Karpas-422 (cell line): ENCODE measurements at places on chromosomes 6 and 20. TPM values are rescaled to one million over a fixed set of nuclear protein-coding genes. Genes with fewer than 3 reads are reported as not detected.
A peak's percentile ranks its signal among the peaks of the same experiment; 100 is the strongest.

DNA sequence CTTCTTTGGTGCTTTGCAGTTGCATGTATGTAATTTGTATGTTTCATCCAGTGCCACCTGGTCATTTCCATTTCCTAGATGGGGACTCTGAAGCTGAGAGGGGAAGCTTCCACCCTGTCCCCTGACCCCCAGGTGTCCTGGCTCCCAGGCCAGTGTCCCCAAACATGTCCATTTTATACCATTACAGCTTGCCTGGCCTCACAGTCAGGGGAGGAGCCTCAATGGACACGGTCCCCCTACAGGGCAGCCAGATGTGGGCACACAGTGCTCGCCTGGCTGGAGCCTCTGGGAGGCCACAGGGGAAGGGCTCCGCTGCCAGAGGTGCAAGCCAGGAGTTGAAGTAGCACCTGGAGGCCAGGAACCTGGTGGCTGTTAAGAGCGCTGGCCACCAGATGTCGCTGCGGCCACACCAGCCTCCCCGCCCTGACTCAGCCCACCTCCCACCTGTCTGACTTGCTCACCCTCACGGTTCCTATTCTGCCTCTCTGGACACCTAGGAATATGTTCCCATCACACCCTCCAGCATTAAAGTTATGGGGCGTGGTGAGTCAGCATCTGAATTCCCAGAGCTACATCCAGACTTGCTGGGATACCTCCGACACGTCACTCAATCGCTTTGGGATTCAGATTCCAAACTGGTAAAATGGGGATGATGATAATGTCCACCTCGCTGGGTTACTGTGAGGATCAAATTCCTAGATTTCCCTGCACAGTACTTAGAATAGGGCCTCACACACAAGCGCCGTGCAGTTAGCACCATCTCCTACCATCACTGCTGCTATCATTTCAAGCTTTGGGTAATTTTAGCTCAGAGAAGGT is 107.4 kb downstream of the SULF2 start:
- H3K4me3 ChIP-seq, result no peak overlapping the region
- no peaks in the 10 kb centered on the region for H3K27me3 ChIP-seq
- no peaks in the 10 kb centered on the region for H3K36me3 ChIP-seq

GRCh38 chr6:107060704-107061103 is 32.7 kb downstream of the MTRES1 start:
- DNase-seq, result no peak
- no peaks in the 10 kb centered on the region for H3K27me3 ChIP-seq
- H3K36me3 ChIP-seq, result no peaks in the 10 kb centered on the region
- no peak overlapping the region for H3K4me3 ChIP-seq

DNA sequence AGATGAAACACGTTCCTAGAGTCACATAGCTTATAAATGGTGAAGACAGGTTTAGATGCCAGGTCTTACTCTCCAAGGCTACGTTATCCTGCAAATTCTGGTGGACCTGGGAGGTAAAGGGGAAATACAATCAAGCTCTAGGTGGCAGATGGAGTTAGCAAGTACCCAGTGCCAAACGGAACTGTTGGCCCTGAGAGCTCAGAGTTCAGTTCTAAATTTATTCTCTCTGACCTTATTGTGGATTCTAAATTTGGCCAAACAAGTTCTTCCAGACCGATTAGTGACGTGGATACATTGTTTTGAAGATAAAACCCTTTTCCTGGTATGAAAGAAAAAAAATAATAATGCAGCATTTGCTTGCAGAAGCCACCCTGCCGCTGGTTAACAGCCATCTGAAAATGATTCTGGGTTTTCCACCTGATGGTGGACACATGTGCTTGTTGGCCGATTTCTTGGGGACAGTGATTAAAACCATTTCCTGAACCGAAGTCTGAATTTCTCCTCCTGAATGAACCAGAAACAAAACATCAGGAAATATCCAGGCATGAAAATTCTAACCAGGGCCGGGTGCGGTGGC is 32.5 kb downstream of the RIPOR3 start:
- no peak for DNase-seq
- no peaks in the 10 kb centered on the region for H3K4me1 ChIP-seq
- H3K27me3 ChIP-seq, result no peaks in the 10 kb centered on the region

- H3K4me3 ChIP-seq, result peak overlapping the region; percentile 16; the same call in 1 of the 2 replicates
- no peaks in the 10 kb centered on the region for H3K27me3 ChIP-seq
- H3K4me1 ChIP-seq, result peaks cover 23% of the 10 kb centered on the region
Observed at GRCh38 chr20:47024461-47024937, 129.9 kb downstream of the EYA2 start.

PPIL6 gene
- 0.54 TPM in 1 of 2 replicates, not detected in the other for total RNA-seq
